ENCODE measurements at places on chromosomes 2 and 18. TPM values are rescaled to one million over a fixed set of nuclear protein-coding genes. Genes with fewer than 3 reads are reported as not detected.

Gene C2orf92
- 16.9 TPM for total RNA-seq

DNA sequence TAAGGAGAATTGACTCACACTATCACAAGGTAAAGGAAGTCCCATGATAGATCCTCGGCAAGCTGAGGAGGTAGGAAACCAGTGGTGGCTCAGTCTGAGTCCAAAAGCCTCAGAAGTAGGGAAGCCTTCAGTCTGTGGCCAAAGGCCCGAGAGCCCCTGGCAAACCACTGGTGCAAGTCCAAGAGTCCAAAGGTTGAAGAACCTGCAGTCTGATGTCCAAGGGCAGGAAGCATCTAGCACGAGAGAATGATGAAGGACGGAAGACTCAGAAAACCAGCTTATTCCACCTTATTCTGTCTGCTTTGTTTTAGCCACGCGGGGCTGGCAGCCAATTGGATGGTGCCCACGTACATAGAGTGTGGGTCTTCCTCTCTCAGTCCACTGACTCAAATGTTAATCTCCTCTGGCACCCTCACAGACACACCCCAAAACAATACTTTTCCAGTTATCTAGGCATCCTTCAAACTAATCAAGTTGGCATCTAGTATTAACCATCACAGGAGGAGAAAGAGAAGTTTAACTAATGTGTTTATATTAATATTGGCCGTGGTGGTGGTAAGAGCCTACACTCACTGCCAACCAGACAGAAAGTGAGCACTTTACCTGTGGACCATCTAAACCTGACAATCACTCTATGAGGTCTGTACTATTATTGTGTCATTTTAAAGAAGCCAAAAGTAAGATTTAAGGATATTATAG is 8.1 kb upstream of the TRIB2 start:
- H3K36me3 ChIP-seq: peaks cover 11% of the 10 kb centered on the region
- no peak for DNase-seq
- H3K4me1 ChIP-seq: peaks cover 45% of the 10 kb centered on the region
- H3K4me3 ChIP-seq: peak overlapping the region; percentile 16
- peak overlapping the region; percentile 64 for H3K27ac ChIP-seq

DNA sequence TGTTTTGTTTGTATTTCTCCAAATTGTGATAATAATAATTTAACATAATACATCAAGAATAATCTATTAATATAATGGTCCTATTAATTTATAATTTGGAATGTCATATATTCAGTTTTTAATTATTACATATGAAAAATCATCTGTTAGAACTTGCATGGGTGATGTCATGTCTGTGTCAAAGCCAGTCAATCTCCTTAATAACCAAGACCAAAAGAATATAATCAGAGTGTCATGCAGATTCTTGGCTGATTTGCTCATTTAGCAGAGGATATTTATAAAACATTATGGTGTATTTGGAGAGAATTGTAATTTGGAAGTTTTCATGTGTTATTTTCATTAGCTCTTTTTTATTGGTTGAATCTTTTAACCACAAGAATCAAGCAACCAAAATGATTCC is 96.4 kb downstream of the PIK3C3 start:
- no peaks in the 10 kb centered on the region for H3K27me3 ChIP-seq
- peaks cover 23% of the 10 kb centered on the region for H3K36me3 ChIP-seq
- H3K4me1 ChIP-seq: peaks cover 8% of the 10 kb centered on the region
- H3K4me3 ChIP-seq: no peak overlapping the region
- H3K27ac ChIP-seq: no peak overlapping the region

GRCh38 chr2:239561446-239562001 is 160.7 kb upstream of the HDAC4 start:
- H3K27ac ChIP-seq: no peak overlapping the region
- H3K27me3 ChIP-seq: peaks cover 9% of the 10 kb centered on the region
- H3K4me3 ChIP-seq: no peak overlapping the region
- no peaks in the 10 kb centered on the region for H3K4me1 ChIP-seq
- DNase-seq: no peak

- DNase-seq: peak; percentile 89
- H3K36me3 ChIP-seq: peaks cover 78% of the 10 kb centered on the region
- no peaks in the 10 kb centered on the region for H3K27me3 ChIP-seq
- peak overlapping the region; percentile 67 for H3K27ac ChIP-seq
- peak overlapping the region; percentile 67 for H3K4me3 ChIP-seq
- peaks cover 63% of the 10 kb centered on the region for H3K4me1 ChIP-seq
Measured at GRCh38 chr2:12728221-12728777, 11.6 kb downstream of the TRIB2 start.

- H3K27me3 ChIP-seq: peaks cover 27% of the 10 kb centered on the region
- no peak for DNase-seq
- no peaks in the 10 kb centered on the region for H3K36me3 ChIP-seq
- peaks cover 17% of the 10 kb centered on the region for H3K4me1 ChIP-seq
- H3K4me3 ChIP-seq: no peak overlapping the region
- peak overlapping the region; percentile 12 for H3K27ac ChIP-seq
Measured at GRCh38 chr2:148814860-148815419, 60.1 kb upstream of the KIF5C start.

DNA sequence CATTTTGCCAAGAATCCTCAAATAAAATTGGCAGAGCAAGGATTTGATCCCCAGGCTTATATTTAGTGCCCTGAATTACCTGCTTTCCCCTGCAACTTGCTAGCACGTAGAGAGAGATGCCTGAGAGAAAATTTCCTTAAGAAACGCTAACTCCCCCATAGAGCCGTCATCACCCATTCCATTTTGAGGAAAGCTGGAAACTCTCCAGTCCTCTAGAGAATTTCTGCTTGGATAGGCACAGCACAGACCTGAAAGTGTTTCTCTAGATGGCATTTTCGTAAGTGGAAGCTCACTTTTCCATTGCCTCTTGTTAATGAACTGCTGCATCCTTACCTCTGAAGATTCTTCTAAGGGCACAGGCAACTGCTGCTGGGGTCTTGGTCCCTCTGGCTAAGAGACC is 277.8 kb upstream of the SIX2 start:
- no peaks in the 10 kb centered on the region for H3K36me3 ChIP-seq
- peaks cover 13% of the 10 kb centered on the region for H3K4me1 ChIP-seq
- no peak overlapping the region for H3K4me3 ChIP-seq
- DNase-seq: no peak

DNA sequence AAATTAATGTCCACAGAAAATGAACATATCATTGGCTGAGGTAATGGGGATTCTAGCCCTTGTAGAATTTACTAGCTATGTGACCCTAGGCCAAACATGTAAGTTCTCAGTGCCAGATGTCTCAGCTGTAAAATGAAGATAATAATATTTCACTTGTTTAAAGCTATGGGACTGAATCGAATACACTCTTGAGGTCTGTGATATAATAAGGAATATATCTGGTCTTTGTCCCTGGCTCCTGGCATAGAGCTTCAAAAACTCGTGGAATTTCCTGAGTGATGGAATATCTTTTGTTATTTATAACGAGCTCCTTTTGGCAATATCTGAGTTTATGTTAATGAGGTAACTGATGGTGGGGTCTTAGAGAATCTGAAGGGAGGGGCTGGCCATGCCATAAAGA is 201.4 kb upstream of the CYP26B1 start:
- H3K36me3 ChIP-seq: no peaks in the 10 kb centered on the region
- no peak overlapping the region for H3K27ac ChIP-seq
- H3K4me3 ChIP-seq: no peak overlapping the region
- no peak for DNase-seq
- no peaks in the 10 kb centered on the region for H3K4me1 ChIP-seq

DNA sequence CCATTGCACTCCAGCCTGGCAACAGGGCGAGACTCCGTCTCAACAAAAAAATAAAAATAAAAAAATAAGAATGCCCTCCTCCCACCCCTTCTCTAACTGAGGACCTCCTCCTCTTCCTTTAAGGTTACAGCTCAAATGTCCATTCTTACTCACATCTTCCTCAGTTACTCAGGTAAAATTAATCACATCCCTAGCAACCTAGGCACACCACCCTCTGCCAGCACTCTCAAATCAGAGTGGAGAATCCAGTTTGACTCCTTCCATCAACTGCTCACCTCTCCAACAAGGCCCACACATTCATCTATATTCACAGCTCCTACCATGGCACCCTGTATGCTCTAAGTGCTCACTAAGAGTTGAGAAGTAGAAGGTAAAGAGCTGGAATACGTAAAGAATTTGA is 254.3 kb downstream of the ZEB2 start:
- peaks cover 27% of the 10 kb centered on the region for H3K4me1 ChIP-seq
- no peak for DNase-seq
- no peaks in the 10 kb centered on the region for H3K27me3 ChIP-seq
- H3K36me3 ChIP-seq: peaks cover 8% of the 10 kb centered on the region

Gene TXNDC2
- not detected for total RNA-seq

Gene RAB27B
- 0.45 TPM for total RNA-seq

GRCh38 chr2:137842430-137842829 is 121.8 kb upstream of the HNMT start:
- no peaks in the 10 kb centered on the region for H3K4me1 ChIP-seq
- H3K36me3 ChIP-seq: no peaks in the 10 kb centered on the region
- no peak overlapping the region for H3K27ac ChIP-seq

Gene CD28
- total RNA-seq: 130 TPM

DNA sequence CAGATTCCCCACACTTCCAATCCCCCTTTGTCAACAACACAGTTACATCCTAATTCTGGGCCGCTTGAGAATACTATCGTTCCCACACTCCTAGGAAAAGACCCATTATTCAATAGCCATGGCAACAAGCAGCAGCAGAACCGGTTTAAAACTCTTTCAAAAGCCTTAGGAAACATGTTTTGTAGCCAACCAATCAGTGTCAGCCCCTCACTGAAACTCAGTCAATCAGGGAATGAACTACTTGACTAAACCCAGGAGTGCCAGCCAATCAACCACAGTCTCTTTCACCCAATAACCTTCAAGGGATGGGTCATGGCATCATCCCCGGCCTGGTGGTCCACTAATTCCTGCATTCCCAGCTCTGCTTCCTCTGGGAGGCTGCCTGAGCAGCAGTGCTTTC is 204.8 kb upstream of the HS6ST1 start:
- H3K36me3 ChIP-seq: no peaks in the 10 kb centered on the region
- peaks cover 14% of the 10 kb centered on the region for H3K4me1 ChIP-seq
- peaks cover 2% of the 10 kb centered on the region for H3K27me3 ChIP-seq
